Stimulated activated CD4-positive, alpha-beta T cell treated with anti-CD3 and anti-CD28 coated beads, Interleukin-4, amount 100 ng/mL, for 1 hour (primary cell): ENCODE measurements at places on chromosomes 11 and 22.

DNA sequence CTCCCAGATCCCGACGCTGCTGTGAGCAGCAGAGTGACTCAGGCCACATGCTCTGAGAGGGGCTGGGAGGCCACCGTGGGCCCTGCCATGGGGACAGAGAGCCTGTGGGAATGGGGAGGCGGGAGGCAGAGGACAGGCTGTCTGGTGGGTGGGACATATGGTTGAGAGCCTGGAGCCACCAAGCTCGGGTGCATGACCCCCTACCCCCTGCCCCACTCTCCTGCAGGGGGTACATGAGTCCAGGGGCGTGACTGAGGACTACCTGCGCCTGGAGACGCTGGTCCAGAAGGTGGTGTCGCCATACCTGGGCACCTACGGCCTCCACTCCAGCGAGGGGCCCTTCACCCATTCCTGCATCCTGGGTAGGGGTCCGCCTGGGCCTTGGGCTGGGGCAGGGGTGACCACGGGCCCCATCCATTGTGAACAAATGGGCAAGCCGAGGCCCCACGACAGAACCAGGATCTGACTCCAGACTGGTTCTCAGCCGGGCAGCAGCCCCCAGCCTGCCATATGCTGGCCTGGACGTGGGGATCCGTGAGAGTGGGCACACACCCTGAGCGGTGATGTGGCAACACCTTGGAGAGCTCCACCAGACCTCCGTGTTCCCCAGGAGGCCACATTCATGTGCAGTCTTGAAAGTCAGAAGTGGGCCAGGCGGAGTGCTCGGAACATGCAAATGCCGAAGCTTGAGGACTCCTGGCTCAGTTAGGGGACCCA is 17.4 kb upstream of the ARHGAP8 start:
- DNase-seq = no peak

- DNase-seq = no peak
Measured at GRCh38 chr11:69638941-69639681, 1.8 kb upstream of the CCND1 start.

GRCh38 chr22:17858033-17858432 is 83.8 kb upstream of the BID start:
- DNase-seq = no peak

DNA sequence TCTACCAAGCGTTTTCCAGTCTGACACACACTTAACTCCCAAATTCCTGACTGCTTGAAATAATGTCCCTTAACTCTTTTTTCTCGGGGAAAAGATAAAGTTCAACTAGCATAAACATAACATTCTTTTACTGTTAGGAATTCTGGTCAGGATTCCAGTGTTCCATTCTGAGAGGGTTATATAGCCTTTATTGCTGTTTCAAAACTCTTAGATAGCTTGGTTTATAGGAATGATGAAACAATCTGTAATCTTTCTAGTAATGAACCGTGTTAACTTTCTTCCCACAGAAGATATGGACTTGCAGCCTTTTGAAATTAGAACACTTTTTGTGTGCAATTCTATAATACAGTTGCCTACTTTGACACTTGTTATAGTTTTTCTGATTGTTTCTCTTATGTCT is 8.6 kb downstream of the REXO2 start:
- no peak for DNase-seq

DNA sequence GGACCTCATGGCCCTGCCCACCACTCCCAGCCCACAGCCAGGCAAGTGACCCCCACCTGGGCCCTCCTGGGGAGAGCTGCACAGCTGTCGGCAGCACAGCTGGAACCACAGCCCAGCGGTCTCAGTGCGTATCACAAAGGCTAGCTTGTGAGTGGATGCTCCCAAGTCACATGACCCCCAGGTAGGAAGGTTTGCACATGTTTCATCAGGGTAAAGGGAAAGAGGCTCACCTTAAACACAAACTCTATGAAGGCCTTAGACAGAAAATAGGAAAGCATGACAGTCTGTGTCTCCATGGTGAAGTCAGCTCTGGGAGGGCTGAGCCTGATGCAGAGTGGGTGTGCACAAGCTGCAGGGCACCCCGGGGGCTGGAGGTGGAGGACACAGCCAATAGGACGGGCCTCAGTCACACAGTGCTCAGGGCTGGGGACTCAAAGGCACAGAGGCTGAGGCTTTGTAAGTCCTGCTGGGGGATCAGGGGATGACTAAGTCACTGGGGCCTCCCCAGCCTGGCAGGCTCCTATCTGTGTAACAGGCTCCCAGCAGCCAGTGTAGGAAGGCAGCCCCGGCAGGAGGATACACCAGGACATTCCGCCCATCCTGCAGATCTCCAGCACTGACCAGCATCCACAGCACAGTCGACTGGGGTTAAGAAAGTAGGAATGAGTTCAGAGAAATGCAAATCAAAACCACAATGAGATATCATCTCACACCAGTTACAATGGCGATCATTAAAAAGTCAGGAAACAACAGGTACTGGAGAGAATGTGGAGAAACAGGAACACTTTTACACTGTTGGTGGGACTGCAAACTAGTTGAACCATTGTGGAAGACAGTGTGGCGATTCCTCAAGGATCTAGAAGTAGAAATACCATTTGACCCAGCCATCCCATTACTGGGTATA is 22.0 kb downstream of the CELSR1 start:
- DNase-seq = no peak

DNA sequence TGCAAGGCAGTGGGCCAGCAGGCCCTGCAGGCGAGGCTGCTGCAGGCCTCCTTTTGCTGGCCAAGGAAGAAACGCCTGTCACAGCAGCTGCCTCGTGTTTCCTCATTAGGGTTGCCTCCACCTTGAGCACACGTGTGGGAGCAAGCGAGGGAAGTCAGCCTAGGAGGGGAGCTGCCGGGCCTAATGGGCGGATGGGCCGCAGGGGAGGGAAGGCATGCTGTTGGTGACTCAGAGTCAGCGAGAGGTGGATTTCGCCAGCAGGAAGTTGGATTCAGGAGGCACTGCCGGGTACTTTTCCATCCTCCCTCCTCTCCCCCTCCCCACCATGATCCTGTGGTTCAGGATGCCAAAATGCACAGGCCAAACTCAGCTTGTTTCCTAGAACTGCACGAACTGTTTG is 498.7 kb downstream of the METTL15 start:
- DNase-seq = no peak

DNA sequence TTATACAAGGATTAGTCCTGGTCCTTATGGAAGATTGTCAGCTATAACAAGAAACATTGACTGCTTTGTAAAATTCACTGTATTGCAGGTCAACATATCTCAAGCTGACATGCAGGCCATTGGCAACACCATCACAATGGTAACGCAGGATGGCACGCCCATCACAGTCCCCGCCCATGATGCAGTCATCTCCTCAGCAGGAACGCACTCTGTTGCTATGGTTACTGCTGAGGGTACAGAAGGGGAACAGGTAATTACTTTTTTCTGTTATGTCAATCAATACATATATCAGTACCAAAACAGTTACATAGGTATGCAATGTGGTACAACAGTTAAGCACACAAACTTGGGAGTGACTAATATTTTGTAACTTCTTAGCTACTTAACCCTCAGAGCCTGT is 55.3 kb downstream of the ZNF143 start:
- no peak for DNase-seq

DNA sequence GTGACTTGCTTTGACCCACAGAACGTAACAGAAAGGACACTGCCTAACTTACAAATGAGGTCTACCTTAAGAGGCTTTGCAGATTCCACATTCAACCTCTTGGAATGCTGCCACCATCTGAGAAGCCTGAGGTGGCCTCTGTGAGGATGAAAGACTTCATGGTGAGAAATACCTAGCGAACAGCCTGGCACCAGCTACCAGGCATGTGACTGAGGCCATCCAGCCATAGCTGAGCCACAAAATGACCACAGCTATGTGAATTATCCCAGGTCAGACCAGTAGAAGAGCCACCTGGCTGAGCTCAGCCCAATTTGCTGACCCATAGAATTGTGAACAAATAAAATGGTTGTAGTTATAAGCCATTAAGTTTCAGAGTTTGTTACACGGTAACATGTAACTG is 37.5 kb downstream of the PPARA start:
- DNase-seq = no peak

DNA sequence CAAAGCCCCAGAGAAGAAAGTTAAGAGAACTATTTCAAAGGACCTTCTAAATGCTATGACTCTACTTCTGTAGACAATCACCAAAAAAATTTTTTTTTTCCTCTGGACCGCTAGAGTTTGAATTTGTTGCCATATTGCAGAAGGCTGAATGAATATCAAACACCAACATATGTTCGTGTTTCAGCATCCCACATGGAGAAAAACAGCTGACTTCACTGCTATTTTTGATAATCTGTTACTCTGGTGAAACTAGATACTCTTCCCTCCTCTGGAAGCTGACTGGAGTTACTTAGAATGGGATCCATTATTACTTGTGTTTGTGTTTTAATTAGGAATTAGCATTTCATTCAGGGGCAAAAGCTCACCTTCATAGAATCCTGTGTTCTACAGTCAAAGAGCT is 447.0 kb downstream of the AASDHPPT start:
- DNase-seq = no peak

DNA sequence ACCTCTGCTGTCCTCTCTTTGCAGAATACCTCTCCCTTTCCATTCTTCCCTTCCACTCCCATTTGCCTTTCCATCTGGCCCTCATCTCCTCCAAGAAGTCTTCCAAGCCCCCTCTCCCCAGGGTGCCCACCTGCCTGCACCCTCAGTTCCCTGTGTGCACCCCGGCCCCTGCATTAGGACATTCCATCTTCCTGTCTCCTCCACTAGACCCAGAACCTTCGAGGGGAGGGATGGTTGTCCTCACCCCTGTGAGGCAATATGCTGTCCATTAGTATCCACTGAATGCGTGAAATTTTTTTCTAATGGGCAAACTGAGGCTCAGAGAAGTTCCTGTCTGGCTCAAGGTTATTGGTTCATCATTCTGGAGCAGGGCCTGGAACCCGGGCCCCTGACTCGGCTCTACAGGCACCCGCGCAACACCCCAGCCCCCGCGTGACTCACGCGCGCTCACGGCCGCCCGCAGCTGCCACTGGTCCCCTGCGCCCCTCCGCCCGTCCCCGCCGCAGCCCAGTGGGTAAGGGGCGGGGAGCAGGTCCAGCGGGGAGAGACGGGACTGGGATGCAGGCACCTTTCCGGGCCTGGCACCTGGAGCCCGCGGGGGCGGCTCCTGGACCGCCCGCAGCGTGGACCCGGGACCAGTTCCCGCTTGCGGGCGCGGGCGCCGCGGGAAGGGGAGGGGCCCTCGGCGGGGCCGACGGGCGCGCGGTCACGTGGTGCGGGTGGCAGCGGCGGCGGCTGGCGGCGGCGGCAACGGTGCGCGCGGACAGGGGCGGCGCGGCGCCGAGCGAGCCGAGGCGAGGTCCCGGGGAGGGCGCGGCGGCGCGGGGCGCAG is 7.0 kb downstream of the SEPTIN3 start:
- DNase-seq = peak; percentile 52

GRCh38 chr11:116716621-116717020 is 56.2 kb downstream of the BUD13 start:
- DNase-seq = no peak
